ENCODE measurements at places on chromosomes 11 and 22.
A peak's percentile ranks its signal among the peaks of the same experiment; 100 is the strongest.

GRCh38 chr11:9313648-9314290, 624 bp downstream of the TMEM41B start:
- no peak for DNase-seq

DNA sequence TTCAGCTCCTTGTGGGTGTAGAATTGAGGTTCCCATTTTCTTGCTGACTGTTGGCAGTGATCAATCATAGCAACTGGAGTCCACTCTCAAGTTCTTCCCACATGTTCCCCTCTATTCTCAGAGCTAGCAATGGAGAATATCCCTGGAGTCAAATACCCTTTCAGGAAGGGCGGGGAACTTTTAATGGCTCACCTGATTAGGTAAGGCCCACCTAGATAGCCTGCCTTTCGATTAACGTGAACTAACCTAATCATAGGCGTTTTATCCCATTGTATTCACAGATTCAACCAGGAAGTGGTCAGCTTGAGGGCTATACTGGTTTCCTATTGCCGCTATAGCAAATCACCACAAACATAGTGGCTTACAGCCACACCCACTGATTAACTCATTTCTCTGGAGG, 7.1 kb upstream of the LRRC55 start:
- no peak for DNase-seq

DNA sequence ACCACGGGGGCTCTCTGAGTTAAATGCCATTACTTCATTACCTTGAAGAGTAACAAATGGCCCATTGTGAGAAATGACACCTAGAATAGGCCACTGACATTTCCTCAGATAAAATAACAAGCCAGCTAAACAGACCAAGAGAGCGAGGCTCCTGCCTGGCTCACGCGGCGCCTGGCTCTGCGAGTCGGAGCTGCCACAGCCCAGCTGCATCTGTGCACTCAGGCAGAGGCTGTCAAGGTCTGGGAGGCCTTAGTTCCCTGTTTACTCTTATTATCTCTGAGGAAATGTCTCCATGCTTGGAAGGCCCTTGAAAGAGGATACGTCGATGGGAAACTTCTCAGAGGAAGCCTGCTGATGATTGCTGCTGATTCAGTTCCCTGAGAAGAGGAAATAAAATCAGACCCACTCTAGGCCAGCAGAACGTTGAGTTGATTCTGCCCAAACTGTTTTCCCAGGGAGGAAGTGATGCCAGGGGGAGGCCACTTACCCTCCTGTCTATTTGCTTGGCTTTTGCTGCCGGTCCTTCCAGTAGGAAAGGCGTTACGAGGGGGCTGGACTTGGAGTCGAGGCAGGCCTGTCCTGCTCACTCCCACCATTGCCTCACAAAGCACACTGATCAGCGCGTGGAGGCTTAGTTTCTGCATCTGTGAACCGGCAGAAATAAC, 208.8 kb downstream of the TBC1D22A start:
- DNase-seq, result no peak

GRCh38 chr11:31815711-31816467, 4.8 kb upstream of the PAX6 start:
- no peak for DNase-seq

GRCh38 chr11:71222318-71223080, 29.9 kb downstream of the SHANK2 start:
- DNase-seq, result no peak

DNA sequence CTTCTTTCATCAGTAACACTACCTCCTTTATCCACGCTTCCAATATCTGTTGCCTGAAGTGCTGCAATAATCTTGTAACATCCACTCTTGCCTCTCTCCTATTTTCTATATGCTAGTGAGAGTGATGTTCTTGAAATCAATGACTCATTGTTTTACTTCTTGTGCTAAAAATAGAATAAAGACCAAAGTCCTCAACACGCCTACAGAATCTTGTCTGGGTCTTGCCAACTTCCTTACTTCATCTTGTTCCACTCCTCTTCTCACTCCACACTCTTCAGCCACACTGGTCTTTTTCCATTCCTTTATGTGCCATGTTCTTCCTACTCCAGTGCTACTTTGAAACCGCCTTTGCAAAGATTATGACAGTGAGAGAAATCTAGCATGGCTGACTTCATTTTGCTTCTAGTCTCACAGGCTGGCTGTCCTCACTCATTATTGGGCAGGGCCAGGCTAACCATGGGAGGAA, 136.4 kb downstream of the CCDC81 start:
- no peak for DNase-seq

DNA sequence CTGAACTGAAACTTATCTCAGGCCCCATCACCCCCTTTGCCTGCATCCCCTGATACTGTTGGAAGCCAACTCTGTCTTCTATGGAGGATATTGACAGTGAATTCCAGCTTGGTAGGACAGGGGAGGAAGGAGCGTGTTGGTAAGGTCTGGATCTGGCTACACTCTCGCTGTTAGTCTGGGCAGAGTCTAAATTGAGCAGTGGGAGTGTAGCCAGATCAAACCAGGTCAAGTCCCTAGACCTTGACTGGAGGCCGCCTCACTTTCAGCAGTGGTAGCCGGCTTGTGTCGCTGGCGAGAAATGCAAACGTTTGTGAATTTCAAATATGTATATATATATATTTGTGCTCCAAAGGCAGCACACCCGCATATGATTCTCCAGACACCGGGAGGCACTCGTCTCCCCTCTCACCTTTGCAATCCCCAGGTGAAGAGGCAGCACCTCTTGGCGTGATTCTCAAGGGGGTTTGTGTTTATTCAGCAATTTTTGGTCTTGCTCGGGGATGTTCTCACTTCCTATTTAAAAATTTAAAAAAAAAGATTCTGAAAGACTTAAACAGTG, 26.7 kb downstream of the DHCR7 start:
- DNase-seq, result no peak

GRCh38 chr11:134407923-134408322, 4.1 kb downstream of the B3GAT1 start:
- no peak for DNase-seq

DNA sequence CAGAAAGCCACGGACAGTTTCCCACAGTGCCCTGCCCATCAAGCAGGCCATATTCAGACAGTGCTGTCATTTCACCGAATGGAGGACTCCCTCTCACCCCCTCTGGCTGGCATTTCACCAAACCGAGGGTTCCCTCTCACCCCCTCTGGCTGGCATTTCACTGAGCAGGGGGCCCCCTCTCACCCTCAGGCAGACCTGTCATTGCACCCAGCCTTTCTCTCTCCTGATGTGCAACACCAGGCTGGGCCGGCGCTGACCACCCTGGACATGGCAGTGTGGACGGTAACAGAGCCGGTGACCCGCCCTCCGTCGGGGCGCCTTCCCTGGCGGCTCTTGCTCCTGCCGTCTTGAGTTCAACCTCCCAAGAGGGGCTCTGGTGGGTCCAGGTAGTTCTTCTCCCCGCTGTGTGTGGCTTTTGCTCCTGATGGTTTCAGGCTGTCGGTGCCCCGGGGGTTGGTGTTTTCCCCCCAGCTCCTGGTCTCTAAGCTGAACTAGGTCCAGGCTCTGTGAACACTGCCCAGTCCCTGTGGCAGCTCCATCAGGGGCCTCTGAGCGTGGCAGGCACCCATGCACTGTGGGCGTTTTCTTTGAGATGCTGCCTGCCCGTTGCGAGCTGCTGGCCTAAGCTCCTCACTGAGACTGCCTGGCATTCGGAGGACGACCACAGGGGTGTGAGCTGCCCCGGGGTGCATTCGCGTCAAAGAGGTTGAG, 46.9 kb downstream of the SMIM38 start:
- DNase-seq, result no peak

DNA sequence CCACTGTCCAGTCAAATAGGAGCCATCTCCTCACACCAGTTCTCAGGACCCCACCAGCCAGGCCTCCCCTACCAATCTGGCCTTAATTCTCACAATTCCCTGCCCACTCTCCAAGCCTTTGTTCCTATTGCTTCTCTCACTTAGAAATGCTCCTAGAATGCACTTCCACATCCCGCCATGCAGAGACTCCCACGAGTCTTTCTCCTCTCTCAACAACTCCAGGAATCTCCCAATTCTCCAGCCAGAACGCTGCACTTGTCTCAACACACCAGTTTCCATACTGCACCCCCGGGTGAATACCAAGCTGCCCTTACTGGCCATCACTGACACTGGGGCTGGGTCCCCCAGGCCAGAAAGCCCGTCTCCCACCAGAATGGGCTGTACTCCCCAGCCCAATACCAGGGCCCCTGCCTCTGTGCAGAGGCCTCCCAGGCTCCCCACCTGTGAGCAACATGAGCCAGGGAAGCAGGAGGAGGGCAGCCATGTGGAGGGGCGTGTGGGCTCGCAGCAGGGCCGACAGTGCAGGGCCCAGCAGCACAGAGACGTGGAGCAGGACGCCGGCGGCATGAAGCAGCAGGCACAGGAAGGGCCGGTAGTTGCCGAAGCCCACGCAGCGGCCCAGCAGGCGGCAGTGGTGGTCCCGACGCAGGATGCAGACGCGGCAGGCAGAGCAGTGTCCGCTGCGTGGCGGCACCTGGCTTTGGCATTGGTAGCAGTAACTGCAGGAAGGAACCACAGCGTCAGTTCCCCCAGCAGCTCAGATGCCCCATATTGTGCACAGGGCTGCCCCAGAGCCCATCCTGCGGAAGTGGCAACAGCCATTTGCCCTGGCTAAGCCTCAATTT, 2.4 kb downstream of the ZDHHC24 start:
- DNase-seq, result peak; percentile 27

GRCh38 chr11:3807909-3808860, at the start of gene PGAP2:
PGAP2 (plus strand) TSS chr11:3808560; CDS start chr11:3811260, 2,700 bp downstream.
- DNase-seq, result peak; percentile 46

- no peak for DNase-seq
These were observed 7.1 kb downstream of the MGAT3 start for GRCh38 chr22:39463931-39464390.

GRCh38 chr22:39446239-39446721, 10.5 kb upstream of the MGAT3 start:
- DNase-seq, result no peak

GRCh38 chr11:10325277-10326011, 20.6 kb downstream of the ADM start:
- DNase-seq, result no peak

GRCh38 chr11:35812828-35813227, 131.0 kb upstream of the LDLRAD3 start:
- no peak for DNase-seq

GRCh38 chr22:46878191-46878948, 115.9 kb downstream of the TBC1D22A start:
- DNase-seq, result no peak

DNA sequence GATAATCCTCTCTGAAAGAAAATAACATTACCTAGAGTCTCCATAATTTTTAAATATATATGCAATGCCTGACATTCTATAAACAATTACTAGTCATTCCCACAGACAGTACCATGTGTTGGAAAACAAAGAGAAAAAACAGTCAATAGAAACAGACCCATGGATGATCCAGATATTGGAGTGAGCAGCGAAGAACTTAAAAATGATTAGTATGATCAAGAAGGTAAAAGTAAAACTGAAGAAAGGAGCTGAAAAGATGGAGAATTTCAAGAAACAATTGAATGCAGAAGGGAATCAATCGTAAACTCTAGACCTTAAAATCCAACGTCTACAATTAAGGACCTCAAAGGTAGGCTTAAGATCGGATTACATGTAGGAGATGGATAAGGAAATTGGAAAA, 330.6 kb downstream of the SHANK2 start:
- no peak for DNase-seq

Data from activated CD8-positive, alpha-beta memory T cell treated with anti-CD3 and anti-CD28 coated beads for 1 hour (primary cell).